ENCODE measurements at places on chromosomes 4 and X.

GRCh38 chrX:107773206-107773605 lies 2.4 kb downstream of the TSC22D3 start:
- no peak for DNase-seq

- DNase-seq = no peak
These were observed 32.7 kb downstream of the ACSL1 start for GRCh38 chr4:184792950-184793555.

DNA sequence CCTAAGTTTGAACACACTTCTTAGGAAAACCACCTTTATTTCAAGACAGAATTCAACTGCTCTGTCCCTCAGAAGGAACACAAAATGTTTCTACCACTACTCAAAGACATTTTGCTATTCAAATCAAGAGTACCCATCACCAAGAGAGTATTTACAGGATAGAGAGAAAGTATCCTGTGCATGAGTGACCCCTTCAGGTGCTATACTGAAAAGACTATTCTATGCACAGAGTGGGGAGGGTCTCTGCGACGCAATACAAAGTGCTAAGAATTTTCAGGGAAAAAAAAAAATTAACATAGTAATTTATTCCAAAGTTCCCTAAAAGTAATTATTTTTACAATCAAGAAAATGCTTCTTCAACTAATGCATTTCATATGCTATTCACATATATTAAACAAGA lies 346.4 kb upstream of the FAM241A start:
- DNase-seq = no peak

DNA sequence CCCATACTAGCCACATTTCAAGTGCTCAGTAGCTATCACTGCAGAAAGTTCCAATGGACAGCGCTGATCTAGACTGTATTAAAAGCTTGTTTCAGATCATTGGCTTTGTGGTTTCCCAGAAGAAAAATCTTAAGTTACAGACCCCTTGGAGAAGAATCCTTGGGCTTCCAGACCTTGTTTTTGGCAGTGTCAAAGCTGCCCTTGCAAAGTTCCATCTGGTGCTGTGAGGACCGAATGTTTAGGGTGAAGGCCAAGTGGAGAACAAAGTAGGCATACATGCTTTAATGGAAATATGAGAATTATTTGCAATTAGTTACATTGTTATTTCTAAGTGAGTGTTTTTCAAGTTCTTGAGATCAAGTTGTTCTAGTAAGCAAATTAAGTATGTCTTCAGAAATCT lies 144.7 kb downstream of the FRMPD4 start:
- DNase-seq = no peak

DNA sequence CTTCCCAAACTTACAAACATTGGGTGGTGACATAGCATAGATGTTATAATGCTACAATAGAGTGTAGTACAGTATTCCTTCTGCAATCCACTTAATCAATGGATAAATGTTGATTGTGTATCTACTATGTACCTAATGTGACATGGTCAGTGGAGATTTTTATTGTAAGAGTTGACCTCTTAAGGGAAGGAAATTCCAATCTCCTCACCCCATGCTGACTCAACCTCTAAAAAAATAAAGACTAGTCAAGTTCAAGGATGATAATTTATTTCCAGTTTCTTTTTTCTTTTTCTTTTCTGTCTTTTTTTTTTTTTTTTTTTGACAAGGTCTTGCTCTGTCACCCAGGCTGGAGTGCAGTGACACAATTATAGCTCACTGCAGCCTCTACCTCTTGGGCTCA lies 206.5 kb upstream of the STS start:
- DNase-seq = no peak

GRCh38 chr4:94939791-94940519 lies 182.2 kb downstream of the BMPR1B start:
- DNase-seq = no peak

- no peak for DNase-seq
These were observed 67.0 kb upstream of the GPC4 start for GRCh38 chrX:133482056-133482952.

- DNase-seq = no peak
These were observed 11.8 kb downstream of the ADH6 start for GRCh38 chr4:99207069-99207743.

DNA sequence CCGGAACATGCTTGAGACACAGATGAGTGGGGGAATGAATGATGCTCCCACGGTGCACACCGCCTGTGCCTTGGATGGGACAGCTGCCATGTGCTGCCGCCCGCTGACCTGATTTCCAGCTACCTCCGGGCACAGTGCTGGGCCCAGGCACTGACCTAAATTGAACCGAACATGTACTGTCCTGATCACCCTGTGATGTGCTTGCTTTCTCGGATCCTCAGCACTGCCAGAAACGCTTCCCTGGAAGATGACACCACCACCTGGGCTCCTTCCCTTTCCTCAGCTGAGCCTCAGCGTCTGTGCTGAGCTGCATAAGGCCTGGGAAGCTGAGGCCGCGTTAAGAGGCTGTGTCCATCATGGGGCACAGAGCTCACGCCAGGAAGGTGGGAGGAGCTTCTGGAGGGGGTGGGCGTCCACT lies 39.3 kb upstream of the MXD4 start:
- DNase-seq = peak; percentile 4

DNA sequence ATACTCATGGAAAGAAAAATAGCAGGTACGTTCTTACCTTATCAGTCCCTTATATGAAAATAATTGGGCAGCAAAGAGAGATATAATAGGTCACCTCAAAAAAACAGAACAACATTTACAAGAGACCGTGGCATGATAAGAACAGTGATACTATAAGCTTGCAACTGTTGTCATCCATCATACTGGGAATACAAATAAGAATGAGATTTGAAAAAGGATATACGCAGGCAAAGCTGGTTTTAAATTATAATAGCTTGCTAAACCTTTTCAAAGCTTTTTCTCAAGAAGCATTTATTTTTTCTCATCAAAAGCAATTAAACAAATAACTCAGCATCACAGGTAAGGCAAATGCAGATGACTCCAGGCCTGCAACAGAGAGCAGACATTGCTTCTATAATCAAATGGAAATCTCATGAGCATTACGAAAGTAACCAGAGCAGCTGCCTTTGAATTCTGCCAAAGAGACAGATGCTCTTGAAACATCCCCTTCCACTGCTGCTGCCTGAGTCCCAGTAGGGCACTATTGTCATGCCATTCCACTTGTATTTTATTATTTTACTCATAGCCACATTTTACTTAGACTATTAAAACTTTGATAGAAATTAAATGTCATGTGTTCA lies 620.6 kb upstream of the GNPDA2 start:
- no peak for DNase-seq

DNA sequence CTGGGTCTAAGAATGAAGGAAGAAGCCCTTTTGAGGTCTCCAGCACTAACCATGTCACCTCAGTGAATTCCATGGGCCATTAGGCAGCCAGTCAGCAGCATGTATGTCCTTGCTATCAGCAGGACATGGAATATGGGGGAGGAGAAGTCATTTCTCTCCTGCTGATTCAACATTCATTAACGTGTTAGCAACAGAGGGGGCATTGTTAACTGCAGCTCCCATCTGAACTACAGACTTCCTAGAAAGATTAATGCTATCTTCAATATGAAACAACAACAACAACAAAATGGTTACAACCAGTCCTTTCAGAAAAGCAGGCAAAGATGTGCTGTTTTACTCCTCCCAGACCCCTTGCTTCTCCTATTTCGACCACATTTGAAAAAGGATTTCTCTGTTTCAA lies 120.4 kb upstream of the SLC34A2 start:
- DNase-seq = no peak

DNA sequence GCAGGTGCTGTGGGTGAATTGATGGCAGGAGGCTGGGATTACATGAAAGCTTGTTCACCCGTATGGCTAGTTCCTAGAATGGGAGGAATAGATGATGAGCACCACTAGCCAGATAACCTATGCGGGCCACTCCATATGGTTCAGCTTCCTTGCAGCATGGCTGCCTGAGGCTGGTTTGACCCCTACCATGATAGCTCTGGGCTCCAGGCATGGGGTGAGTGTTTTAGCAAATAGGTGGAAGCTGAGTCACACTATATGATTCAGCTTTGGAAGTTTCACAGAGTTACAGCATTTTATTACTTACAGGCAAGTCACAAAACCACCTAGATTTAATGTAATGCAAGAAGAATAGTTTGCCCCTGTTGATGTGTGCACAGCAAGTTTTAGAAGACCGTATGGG lies 603.2 kb downstream of the STIM2 start:
- no peak for DNase-seq

- no peak for DNase-seq
These were observed 26.7 kb downstream of the HPGD start for GRCh38 chr4:174495626-174496025.

- DNase-seq = peak; percentile 46
These were observed 22.6 kb downstream of the WDR1 start for GRCh38 chr4:10093801-10094552.

GRCh38 chrX:8632924-8633323 lies 99.0 kb downstream of the ANOS1 start:
- no peak for DNase-seq

- DNase-seq = no peak
These were observed 28.7 kb upstream of the BMP2K start for GRCh38 chr4:78747475-78747922.

DNA sequence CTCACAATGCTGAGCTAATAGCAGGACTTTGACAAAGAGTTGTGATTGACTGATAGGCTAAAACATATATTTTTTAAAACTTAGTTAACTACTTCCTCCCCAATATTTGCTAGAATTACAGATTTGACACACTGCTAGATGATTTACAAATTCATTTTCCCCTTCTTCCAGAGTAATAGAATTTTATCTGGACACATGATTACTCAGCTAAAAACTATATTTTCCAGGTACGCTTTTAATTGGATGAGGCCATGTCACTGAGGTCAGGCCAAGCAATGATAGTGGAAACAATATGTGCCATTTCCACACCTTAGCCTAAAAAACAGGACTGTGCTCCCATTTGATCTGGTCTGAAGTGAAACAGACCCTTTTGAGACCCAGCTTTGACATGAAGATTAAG lies 193.3 kb upstream of the PGRMC2 start:
- no peak for DNase-seq

DNA sequence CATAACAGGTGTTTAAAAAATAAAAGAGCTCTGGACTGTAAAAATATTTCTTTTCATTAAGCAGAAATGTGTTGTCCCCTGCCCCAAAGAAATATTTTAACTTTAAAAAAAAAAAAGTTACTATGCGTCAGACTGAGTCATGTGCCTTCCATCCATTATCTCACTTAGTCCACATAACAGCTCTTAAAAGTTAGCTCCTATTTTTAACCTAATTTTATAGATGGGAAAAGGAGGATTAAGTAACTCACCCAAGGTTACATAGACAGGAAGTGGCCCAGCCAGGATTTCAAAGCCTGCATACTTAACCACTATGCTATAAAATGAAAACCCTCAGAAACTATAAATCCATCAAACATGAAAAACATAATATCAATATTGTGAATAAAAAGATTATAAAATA lies 97.7 kb downstream of the MANBA start:
- DNase-seq = no peak

DNA sequence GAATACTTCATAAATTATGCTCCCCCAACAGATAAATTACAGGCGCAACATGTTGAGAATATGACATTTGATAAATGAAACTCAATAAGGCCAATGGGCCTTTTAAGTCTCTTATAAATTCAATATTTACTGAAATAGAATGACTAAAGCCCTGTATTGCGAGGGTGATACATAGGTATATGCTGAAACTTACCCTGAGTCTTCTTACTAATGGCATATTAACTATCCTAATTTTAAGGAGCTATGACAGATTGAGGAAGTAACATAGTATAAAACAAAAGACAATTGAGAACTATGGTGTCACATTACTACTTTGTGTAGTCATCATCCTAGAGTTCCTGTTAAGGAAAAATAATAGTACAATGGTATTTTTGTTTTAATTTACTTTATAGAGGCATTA lies 440.7 kb downstream of the IL15 start:
- no peak for DNase-seq

DNA sequence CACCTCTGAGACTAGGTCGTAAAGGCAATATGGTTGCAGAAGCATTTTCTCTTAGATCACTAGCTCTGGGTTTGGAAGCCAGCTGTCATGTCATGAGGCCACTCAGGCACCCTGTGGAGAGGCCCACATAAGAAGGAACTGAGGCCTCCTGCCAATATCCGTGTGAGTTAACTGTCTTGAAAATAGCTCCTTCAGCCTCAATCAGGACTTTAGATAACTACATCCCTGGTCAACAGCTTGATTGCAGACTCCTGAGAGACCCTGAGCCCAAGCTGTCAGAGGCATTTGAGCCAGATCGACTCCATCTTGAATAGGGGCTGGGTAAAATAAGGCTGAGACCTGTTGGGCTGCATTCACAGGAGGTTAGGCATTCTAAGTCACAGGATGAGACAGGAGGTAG lies 15.1 kb upstream of the REPS2 start:
- DNase-seq = no peak

- no peak for DNase-seq
These were observed 32.2 kb downstream of the DHRSX start for GRCh38 chrX:2468261-2469195.

- no peak for DNase-seq
These were observed 32.5 kb downstream of the HMGB2 start for GRCh38 chr4:173301518-173302201.

DNA sequence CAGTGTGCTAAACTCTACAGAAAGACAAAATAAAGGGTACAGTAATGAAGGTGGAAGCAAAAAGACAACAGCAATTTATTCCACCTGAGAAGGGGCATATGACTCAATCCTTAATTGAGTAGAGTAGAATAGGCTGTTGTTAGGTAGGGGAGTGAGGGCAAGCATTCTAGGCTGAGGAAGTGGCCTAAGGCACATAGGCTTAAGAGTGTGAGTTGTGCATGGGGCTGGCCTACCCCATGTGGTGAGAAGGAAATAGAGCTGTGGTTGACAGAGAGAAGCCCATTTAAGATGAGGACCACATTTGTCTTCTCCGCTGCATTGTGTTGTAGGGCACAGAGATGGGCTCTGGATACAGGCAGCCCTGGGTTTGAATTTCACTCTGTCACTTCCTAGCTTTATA lies 3.4 kb upstream of the ZCCHC18 start:
- DNase-seq = no peak

GRCh38 chr4:140673729-140674128 lies 82.5 kb downstream of the TBC1D9 start:
- no peak for DNase-seq

GRCh38 chr4:13902146-13902545 lies 274.6 kb upstream of the BOD1L1 start:
- DNase-seq = no peak
